ENCODE measurements at places on chromosomes 2 and 18.

DNA sequence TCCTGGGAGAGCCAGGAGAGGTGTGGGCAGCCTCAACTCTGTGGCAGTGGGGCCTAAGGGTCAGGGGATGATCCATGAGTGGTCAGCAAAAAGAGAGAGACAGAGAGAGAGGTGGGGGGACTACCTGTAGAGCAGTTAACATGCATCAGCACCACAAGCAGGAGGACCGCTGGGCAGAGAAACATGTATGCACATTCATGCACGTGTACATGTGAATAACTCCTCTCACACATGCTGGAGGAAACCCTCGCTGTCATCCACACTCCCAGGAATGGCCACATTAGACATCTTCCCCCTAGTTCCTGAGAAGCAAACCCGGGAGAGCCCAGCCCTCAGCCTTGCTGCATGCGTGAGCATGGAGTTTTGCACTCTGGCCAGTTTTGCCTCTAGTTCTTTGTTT, 166.1 kb downstream of the SMAD7 start:
- no peak for DNase-seq

DNA sequence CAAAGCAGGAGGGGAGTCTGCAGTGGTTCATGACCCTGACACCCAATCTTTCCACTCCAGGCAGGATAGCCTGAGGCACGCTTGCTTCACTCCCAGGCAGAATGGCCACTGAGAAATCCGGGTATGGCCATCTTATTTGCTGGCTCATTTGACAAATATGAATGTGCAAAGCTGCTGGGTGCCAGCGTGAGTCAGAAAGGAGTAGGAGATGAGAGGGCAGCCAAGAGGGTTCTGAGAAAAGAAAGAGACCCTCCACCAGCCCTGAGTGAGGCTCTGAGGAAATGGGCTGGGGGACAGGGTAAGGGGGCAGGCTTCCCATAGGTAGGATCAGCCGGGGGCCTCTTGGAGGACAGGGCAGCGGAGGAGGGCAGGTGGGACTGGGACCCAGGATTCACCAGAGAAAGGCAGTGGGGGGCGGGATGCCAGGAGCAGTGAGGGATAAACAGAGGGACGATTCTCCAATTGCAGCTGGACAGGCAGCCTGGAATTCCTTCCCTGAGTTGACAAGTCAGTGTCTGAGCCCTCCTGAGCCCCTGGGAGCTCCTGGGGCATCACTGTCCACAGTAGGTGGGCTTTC, 15.2 kb downstream of the RAMP1 start:
- no peak for DNase-seq

DNA sequence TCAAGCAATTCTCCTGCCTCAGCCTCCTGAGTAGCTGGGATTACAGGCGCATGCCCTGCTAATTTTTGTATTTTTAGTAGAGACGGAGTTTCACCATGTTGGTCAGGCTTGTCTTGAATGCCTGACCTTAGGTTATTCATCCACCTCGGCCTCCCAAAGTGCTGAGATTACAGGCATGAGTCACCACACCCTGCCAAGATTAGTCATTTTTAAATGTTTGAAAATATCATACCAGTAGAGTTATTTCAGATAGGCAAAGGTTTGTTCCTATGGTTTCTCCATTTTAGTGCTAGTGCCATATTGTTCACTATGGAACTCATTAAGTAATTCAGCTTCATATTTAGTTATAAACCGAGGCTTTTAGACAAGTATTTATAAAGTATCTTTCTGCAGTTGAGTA, 52.3 kb downstream of the HIBCH start:
- no peak for DNase-seq

DNA sequence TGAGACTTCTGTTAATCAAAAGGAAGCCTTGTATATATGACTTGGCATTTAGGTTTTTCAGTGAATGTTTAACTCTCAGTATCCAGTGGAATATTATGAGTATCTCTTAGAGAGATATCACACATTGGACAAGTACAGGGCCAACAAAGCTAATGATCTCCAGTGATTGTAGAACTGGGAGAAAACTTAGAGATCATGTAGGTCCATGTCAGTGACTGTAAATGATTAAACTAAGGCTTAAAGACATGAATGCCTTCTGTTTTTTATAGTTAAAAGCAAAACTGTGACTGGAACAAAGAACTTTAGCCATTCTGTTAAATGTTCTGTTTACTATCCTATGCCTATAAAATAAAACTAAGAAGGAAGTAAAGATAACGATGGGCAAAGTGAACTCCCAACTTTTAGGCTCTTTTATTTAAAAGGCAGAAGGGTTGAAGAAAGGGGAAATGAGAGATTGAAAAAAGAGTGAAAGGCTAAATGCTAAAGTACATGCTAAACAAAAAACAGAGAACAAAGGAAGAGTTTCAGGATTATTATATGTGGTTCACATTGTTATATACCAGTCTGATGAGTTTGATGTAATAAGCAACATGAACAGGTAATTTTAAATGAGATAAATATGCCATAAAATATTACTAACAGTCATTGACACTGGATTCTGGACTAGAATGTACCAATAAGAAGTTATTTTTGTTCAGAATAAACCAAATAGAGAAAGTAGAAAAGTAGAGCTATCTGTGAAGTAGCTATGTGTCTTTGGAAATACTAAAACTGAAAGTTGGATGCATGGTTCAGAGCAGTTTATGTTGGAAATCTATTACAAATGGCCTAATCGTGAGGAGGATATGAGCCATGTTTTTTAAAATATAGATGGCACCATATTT, 37.1 kb upstream of the TNFRSF11A start:
- DNase-seq: no peak

DNA sequence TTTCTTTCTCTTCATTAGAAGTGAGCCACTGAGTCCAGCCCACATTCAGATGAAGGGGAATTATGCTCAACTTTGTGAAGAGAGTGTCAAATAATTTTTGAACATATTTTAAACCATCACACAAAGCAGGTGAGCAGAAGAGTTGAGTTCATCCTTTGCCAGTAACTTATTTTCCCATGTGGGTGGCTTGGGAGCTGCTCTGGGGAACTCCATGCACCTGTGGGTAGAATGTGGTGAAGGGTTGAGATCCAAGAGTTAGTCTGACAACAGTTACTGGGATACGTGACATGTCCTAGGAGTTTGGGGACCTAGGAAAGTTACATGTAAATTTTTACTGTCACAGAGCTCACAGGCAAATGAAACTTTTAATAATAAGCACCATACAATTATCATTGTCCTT, 21.6 kb downstream of the MAPK4 start:
- no peak for DNase-seq

GRCh38 chr2:96074156-96074555, 39.4 kb upstream of the GPAT2 start:
- no peak for DNase-seq

GRCh38 chr2:30349691-30350090, 97.4 kb upstream of the LCLAT1 start:
- no peak for DNase-seq

DNA sequence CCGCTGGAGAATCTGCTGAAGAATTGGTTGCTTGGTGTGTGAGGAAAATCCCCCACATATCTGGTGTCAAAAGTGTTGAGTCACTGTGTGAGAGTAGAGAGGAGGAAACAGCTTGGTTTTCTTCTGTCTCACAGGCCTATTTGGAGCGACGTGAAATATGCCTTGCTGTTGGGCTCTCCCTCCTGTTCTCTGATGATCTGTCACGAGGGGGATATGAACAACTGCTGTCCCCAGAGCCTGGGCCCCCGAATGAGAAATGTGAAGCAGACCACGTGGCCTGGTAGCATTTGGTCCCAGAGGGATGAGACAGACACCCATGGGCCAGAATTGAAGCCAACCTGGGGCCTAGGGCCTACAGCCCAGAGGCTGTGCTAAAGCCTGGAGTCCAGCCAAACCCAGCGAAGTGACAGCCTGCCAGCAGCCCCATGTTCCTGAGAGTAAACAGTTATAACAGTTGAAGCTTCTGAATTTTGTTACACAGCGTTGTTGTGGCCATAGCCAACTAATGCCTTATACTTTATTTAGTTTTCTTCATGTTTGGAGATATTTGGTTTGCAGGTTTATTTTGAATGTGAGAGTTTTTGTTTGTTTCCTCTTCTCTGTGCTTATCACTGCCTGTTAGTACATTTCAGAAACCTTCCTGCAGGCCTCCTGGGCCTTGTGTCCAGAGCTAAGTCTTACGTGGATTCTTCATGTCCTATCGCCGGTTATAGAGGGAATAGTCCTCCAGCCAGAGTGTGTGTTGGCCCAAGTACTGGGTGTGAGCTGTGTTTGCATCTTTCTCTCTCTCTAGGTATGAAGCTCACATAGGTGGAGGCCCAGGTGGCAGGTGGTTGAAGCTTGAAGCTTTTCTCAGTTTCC, 18.7 kb upstream of the COLEC12 start:
- DNase-seq: no peak

- no peak for DNase-seq
Observed at GRCh38 chr2:100291152-100291970, 30.9 kb downstream of the LONRF2 start.

- DNase-seq: no peak
Observed at GRCh38 chr18:76507830-76508385, 12.9 kb upstream of the ZNF516 start.

GRCh38 chr2:77521548-77521891, 656 bp downstream of the LRRTM4 start:
- no peak for DNase-seq

DNA sequence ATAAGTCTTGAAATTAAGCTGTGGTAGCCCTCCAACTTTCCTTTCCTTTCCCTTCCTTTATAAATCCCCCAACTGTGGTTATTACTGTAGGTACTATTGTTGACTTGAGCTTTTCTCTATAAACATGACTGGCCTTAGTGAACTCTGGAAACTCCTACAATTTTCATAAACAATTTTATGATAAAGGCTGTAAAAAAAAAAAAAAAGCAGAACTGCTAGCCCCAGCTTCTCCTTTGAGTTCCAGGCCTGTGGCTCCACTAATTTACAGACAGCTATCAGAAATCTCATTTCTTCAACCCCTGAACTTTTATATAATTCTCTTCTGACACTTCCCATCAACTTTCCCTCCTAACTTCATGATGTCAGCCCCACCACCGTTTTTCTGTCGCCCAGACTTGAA, 174.3 kb downstream of the IKZF2 start:
- no peak for DNase-seq

DNA sequence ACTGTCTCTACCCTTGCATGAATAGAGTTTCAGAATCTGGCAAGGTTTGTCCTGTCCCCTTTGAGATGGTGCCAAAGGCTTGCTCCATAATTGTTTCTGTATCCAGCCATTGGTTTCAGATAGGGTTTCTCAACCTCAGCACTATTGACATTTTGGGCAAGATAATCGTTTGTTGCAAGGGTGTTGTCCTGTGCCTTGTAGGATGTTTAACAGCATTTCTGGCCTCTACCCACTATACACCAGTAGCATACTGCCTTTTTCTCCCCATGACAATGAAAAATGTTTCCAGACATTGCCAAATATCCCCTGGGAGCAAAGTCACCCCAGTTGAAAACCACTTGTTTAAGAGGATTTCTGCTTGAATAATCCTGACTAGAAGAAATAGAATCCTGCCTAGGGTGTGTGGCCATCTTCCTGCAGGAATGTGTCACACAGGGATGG, 126.8 kb downstream of the CDC42EP3 start:
- no peak for DNase-seq

DNA sequence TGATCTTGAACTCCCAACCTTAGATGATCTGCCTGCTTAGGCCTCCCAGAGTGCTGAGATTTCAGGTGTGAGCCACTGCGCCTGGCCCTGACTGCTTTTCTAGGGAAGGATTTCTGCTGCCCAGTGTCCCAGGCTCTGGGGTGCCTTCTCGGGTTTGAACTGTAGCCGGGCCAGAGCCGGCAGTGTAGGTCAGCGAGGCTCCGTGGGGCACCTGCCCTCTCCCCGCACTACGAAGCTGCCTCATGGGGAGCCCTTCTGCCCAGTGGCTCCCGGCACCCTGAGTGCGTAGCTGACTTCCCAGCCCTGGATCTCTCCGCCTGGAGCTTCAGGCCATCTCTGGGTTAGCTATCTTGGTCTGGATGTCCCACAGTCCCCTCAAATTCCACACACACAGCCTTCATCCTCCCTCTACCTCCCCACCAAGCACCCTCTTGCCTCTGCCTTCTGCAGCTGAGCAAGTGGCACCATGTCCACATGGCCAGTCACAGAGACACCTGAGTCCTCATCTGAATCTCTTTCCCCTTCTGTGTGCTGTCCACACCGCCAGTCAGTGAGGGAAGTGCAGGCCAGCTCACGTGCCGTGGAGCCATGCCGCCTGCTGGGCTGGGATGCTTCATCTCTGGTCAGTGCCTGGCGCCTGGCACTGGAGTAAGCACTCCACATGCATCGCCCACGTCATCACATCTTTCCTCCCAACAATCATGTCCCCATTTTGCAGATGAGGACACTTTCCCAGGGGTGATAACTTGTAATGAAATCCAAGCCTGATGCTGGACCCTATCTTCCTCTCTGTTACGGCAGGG, 69.2 kb downstream of the EDAR start:
- DNase-seq: no peak

- no peak for DNase-seq
Observed at GRCh38 chr2:26618611-26619010, 22.6 kb downstream of the CIB4 start.

- DNase-seq: no peak
Observed at GRCh38 chr2:240388471-240389301, 46.8 kb upstream of the GPC1 start.

- DNase-seq: no peak
Observed at GRCh38 chr2:84817239-84817655, 63.6 kb downstream of the TRABD2A start.

DNA sequence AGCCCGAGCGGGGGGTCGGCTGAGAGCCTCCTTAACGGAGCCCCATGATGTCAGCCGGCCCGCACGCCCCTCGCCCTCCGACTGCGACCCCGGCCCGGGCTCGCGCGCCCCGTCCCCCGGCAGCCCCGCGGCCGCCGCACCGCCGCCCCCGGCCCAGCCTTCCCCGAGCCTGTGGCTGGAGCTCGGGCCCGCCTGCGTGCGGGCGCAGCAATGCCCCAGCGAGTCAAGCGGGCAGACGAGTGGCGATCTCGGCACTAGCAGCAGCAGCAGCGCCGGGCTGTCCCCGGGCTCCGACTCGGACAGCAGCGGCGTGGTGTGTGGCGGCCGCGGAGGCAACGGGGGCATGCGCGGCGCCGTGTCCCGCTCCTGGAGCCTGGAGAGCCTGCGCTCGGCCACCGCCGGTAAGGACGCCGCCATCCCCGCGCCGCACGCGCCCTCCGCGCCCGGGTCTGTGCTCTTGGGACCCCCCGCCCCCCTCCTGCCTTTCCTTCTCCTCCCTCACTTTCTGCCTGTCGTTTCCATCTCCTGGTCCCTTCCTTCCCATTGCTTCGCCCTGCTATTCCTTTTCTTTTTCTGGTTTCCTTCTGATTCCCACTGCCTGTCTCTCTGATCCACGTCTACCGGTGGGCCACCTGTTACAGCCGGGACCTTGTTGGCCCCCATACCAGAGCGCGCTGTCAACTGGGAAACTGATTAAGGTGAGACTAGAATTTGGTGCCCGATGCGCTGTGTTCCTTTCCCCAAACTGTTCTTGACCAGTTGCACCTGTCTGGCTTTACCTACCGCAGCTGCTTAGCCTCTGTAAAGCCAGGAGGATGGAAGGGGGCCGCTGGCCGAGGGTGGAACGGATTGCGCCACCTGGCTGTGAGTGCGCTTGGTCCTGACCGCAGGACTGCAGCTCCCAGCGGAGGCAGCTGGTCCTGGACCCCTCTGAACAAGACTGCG, 127.4 kb downstream of the ARHGEF4 start:
- no peak for DNase-seq

- no peak for DNase-seq
Observed at GRCh38 chr18:63422864-63423304, 608 bp upstream of the VPS4B start.
